Fibroblast of skin of left biceps (primary cell): ENCODE measurements at places on chromosomes 3 and 15.

- no peak for DNase-seq
Measured at GRCh38 chr15:43126356-43126755, 7.0 kb upstream of the TMEM62 start.

DNA sequence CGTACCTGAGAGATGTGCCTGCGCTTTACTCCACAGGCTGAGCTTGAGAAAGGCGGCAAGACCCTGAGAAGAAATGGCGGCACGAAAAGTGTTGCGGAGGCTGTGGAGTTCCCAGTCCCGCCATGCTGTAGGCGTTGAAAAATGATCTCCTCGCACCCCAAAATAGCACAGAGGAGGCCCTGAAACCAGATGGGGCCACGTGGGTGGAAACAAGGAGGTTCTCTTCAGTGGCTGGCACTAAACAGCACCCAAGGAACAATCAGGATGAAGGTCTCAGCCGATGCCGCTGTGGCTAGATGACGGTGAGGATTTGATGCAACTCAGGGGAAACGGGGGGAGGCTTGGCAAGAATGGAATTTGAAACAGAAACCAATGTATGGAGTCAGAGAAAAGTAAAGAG, 57.3 kb downstream of the TMEM212 start:
- DNase-seq, result no peak

- DNase-seq, result no peak
Measured at GRCh38 chr3:193716150-193716549, 123.1 kb downstream of the OPA1 start.

- no peak for DNase-seq
Measured at GRCh38 chr15:57018151-57018550, 99.7 kb downstream of the TCF12 start.

DNA sequence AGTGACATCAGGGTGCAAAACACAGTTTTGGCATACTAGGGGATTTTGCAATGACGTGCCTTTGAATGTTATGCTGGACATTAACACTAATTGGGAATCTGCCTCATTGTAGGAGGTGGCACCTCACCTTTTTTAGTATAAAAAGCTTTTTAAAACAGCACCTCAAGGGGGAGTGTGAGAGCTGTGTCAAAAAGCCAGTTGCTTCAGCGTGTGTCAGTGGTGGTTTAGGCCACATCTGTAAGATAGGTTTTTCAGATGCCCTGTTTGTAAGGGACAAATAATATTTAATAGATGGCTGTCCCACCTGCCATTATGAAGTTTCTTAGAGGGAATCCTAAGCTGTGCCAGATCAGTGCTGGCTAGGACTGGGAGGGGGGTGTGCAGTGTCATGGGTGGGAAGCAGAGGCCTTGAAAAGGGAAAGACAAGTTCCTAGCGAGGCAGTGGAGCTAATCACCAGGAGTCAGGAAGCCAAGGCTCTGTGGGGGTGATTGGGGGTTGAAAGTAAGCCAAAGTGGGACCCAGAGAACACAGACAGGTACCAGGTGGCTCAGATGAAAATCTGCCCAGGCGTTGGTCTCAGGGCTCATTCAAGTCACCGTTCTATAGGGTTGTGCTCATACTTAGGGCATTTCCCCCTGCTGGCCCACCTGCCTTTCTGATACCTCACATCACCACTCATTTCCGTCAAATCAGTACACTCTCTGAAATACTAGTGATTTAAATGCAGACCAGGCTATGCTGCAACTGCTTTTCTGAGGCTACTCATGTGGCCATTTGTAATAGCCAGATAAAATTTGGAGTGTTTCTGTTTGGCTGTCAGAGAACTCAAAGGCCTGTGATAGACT, 120.5 kb downstream of the BBX start:
- no peak for DNase-seq
